ENCODE measurements at places on chromosomes 5 and 9.

DNA sequence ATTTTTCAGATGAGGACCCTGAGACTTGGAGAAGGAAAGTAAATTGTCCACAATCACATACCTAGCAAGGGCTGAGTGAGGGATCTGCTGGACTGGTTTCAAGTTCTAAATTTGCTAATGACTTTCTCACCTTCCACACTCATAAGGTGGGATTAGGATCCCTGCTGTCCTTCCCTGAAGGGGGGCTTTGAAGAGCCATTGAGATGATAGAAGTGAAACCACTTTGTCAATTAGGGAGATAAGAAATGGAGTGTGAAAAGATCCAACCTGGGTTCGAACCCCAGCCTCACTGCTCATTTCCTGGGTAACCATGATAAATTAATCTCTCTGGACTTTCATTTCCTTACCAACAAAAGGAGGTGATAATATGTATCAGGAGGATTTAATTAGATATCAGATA lies 32.7 kb upstream of the FOXE1 start:
- no peak for DNase-seq

DNA sequence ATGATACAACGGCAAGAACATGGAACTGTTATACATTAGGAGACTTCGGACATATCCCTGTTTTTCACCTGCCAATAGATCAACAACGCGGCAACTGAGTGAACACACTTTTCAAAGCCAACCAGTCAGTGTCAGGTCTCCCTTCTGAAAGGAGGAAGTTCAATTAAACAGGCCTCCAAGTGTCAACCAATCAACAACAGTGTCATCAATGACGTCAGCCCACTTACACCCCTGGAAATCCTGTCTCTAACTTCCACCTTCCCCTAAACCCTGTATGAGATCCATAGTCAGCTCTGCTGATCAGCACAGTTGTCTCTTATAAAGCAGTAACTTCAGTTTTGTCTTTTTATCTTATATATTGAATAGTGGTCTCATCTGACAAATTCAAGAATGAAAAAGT lies 36.6 kb downstream of the DMRT3 start:
- peak; percentile 37 for DNase-seq

- DNase-seq, result no peak
These were observed 9.3 kb downstream of the CCNH start for GRCh38 chr5:87403409-87403808.

DNA sequence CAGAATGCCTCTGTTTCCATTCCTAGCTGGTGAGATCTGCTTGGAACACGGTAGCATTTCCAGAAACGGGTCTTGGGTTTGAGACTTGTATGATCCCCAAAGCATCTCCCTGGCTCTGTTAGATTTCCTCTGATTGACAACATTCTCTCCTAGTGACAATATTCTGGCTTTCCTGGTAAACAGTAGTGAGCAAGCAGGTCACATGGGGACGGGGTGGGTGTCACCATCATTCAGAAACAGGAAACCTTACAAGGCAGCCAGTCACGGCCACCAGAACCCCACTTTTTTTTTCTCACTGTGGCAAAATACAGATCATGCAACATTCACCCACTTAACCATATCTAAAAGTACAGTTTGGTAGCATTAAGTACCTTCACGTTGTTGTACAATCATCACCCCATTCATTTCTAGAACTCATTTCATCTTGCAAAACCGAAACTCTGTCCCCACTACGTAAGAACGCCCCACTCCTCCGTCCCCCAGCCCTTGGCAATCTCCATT lies 90.1 kb upstream of the LMX1B start:
- DNase-seq, result no peak

DNA sequence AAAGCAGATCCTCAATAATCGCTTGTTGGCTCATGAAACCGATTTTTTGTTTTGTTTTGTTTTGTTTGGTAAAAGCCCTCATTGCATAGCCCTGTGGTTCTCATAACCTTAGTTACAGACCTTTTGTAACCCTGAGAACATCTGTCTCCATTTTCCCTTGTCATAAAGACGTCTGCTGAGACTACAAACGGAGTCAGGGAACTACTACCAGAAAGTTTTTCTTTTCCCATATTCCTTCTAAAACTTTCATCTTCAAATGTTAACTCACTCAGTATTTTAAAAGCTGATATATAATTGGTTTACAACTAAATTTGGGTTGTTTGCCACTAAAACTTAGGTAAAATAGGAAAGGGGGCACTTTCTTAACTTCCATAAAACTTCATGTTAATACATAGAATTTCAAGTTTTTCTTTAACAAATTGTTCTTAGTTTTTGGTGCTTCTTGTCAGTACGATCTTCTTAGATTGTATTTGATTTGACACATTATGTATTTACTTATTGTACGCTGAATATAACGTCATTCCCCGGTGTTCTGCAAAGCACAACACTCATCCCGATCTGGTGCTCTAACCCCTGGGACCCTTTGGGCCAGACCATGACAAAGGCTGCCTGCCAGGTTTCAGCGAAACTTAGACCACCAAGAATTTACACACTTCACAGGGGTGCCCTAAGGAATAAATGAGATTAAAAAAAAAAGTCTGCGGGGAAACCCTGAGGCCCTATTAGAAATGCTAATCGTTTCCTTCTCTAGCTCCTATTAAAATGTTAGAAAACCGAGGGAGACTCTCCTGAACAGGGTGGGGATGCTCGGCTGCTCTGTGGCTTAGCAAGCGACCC lies 1.1 kb upstream of the ANP32B start:
- DNase-seq, result no peak

GRCh38 chr9:100111235-100111634 lies 12.2 kb downstream of the INVS start:
- peak; percentile 18 for DNase-seq

- DNase-seq, result no peak
These were observed 5.3 kb downstream of the PRELID2 start for GRCh38 chr5:145829708-145830361.

- peak; percentile 76 for DNase-seq
These were observed 9.6 kb downstream of the NEK6 start for GRCh38 chr9:124267271-124267807.

- DNase-seq, result no peak
These were observed 18.0 kb upstream of the CXCL14 start for GRCh38 chr5:135596788-135597187.

DNA sequence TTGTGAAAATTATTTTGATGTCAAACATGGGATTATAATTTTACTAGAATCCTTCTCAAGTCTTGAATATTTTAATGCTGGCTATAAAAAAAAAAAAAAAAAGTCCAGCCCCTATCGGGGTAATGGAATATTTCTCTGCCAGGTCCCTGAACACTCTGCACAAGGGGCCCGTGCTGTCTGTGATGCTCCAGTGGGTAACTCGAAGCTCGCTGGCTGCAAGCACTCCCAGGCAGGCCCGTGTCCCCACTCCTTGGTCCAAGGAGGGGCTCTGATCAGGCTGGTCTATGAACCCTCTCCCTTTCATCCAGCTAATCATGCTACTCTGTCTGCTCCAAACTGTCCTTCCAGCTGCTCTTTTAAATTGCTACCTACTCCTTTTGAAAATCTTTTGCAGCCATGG lies 180.8 kb downstream of the GAPVD1 start:
- DNase-seq, result no peak

GRCh38 chr9:80881320-80881719 lies 808.0 kb downstream of the TLE1 start:
- no peak for DNase-seq

DNA sequence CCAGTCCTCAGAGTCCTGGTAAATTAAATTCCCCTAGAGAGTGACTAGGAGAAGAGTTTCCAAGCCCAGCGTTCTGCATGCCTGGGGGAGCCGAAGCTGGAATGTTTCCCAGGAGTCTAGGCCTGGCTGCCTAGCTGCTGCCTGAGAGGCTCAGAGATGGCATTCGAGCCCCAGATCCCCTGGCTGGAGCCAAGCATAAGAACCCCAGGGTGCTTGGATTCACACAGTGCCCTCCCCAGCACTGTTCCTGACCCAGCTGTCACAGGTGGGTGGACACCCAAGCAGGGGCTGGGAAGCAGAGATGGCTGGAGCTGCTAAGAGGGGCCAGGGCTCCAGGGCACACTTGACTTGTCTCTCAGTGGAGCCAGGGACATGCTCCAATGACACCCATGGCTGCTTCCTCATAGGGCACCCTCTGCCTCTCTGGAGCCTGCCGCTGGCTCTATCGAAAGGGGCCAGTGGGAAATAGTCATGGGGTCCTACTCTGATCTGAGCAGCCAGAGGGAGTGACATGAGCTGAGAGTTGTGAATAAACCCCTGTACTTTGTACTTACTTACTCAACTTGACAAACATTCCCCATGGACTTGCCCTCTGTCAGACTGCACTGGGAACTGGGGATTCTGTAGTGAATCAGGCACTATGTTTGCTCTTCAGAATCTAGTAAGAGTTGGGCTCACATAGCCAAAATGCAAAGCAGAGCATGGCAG lies 62.6 kb upstream of the XPA start:
- no peak for DNase-seq

- DNase-seq, result no peak
These were observed 48.6 kb downstream of the UBAP1 start for GRCh38 chr9:34227445-34227844.

DNA sequence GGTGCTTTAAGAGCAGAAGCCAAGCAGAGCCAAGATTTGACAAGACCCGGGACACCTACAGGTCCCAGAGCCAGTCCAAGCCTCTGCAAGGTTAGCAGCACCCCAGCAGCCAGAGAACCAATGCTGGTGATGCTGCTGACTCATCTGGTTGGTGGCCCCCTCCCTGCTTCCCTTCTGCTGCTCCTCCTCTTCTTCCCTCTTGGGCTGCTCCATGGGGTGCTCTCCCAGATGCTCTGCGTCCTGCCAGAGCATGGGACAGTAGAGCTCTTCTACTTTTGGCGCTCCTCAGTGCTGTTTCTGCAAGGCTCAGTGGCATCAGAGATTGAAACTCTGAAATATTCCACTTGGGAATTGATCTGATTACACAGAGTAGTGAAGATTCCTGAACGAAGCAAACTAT lies 76.1 kb upstream of the SAP30L start:
- DNase-seq, result no peak

GRCh38 chr5:142824391-142824790 lies 54.2 kb downstream of the ARHGAP26 start:
- DNase-seq, result no peak

- DNase-seq, result no peak
These were observed 12.9 kb downstream of the DYNC2I2 start for GRCh38 chr9:128643519-128644300.

DNA sequence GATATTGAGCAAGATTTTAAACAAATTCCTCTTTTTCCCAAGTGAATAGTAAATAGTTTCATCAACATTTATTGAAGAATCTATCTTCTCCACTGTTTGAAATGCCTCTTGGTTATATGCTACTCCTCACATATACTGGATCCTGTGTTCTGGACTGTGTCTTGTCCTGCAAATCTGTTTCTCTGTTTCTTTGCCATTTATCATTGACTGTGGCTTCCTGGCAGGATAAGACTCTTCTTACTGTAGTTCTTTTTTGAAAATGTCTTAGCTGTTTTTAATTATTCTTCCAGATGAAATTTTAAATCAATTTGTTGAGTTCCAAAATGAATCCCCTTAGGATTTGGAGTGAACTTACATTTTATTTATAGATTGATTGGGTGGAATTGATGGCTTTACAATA lies 27.8 kb downstream of the RALGPS1 start:
- DNase-seq, result no peak

DNA sequence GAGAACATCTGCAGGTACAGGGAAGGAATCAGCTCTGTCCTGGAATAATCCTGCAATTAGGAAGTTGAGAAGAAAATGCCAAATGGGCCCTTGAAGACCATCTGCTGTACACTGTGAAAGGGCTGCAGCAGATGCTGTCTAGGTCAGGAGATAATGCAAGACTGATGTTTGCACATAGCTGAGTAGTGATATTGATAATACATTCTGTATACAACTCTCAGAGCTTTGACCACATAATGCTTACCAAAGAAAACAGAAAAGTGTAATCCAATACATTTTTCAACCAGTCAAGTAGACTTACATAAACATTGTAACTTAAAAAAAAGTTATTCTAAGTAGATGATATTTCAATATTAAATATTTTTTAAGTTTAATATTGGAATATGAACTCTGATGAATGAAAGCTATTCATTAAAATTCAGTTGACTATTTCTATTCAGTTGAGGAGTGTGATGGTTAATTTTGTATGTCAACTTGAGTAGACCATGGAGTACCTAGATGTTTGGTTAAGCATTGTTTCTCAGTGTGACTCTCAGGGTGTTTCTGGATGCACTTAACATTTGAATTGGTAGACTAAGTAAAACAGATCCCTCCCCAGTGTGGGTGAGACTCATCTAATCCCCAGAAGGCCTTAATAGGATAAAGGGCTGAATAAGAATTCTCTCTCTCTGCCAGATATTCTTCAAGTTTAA lies 380.1 kb upstream of the PRR16 start:
- no peak for DNase-seq

GRCh38 chr5:54445691-54446378 lies 9.7 kb upstream of the HSPB3 start:
- no peak for DNase-seq

DNA sequence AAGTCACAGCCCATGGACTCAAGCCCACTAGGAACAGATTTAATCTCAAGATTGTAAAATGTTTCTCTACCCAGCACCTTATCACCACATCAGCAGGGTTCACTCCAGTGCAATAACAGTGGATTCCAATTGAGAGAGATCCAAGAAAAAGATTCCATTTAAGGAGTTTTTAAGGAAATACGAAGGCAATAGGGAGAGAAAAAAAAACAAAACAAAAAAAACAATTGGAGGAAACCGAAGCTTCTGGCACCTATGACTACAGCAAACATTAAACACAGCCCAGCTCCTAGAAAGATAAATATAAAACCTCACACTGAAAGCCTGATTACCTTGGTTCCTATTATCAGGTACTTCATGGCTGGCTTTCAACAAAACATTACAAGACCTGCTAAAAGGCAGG lies 192.7 kb downstream of the DAB2IP start:
- DNase-seq, result no peak

DNA sequence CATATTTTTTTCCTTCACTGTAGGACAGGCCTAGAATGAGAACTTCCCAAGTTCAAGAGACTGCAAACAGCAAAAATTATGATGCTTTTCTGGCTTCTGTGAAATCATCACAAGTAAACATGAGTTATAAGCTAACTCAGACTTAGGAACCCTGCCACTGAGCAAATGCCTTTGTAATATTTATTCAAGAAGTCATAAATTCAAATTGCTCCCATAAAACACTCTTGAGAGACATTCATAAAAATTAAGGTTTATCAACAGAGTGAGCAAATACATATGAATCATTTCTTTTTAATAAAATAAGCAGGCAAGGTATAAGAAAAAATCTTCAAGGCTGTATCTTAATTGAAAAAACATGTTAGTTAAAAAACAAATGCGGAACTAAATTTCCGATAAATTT lies 124.2 kb downstream of the GNA14 start:
- DNase-seq, result no peak

GRCh38 chr5:36150676-36151433 lies 832 bp downstream of the LMBRD2 start:
- DNase-seq, result peak; percentile 56

GRCh38 chr5:95746722-95747679 lies 15.9 kb downstream of the RHOBTB3 start:
- DNase-seq, result no peak

Measured in KBM-7 (cell line).